ENCODE measurements at places on chromosomes 12 and 14.

- DNase-seq, result no peak
These were observed 58.9 kb upstream of the KITLG start for GRCh38 chr12:88638966-88639760.

GRCh38 chr12:112606611-112607365 is 184.8 kb upstream of the RPH3A start:
- no peak for DNase-seq

DNA sequence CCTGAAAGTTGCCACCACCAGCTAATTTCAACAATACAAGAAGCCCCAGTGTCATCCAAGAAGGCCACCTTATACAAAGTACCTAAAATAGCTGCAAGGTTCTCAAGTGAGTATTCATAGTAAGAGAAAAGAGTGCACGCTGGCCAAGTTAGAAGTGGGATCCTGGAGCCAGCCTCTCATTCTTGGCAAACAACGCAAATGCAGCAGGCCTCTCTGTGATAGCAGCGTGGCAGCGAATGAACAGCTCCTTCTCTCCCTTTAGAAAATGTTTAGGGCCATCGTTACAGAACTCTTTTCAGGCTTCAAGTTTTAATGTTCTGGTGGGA is 78.0 kb upstream of the IFNG-AS1 start:
- DNase-seq, result no peak

GRCh38 chr12:19203539-19204506 is 74.3 kb downstream of the PLEKHA5 start:
- DNase-seq, result no peak

DNA sequence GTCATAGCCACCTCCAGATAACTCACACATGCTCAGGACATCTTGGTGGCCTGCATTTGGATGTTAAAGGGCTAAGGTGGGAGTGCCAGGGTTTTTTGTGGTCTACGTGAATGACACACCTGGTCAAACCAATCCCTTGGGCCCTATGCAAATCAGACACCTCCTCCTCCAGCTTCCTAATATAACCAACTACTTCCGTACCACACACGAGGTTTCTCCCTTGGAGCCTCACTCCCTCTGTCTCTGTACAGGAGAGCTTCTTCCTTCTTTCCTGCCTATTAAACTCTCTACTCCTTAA is 19.6 kb downstream of the APOBEC1 start:
- DNase-seq, result no peak

DNA sequence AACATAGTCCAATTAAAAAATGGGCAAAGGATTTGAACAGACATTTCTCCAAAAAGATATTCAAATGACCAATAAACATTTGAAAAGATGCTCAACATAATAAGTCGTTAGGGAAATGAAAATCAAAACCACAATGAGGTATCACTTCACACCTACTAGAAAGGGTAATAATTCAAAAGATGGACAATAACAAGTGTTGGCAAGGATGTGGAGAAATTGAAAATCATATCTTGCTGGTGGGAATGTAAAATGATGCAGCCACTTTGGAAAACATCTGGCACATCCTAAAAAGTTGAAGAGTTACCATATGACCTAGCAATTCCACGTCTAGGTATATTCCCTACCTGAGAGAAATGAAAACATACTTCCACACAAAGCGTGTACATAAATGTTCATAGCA is 1.9 kb downstream of the COX16 start:
- DNase-seq, result no peak
